ENCODE measurements at places on chromosomes 2 and 18. TPM values are rescaled to one million over a fixed set of nuclear protein-coding genes. Genes with fewer than 3 reads are reported as not detected.

The POTEI gene
- not detected for total RNA-seq

The MAP3K2 gene
- 54.8 TPM for total RNA-seq

The CD8B gene
- not detected for total RNA-seq

The GPR35 gene
- 2.9 TPM for total RNA-seq

The CYRIA gene
- 183 TPM for total RNA-seq

The SLC11A1 gene
- 0.09 TPM for total RNA-seq

The ROCK2 gene
- total RNA-seq = 46.2 TPM

The MYO3B gene
- 0.13 TPM for total RNA-seq

The RESP18 gene
- not detected for total RNA-seq

The LOXHD1 gene
- total RNA-seq = 25.5 TPM

The IL36RN gene
- total RNA-seq = not detected
